ENCODE measurements at places on chromosomes 2 and 18.

DNA sequence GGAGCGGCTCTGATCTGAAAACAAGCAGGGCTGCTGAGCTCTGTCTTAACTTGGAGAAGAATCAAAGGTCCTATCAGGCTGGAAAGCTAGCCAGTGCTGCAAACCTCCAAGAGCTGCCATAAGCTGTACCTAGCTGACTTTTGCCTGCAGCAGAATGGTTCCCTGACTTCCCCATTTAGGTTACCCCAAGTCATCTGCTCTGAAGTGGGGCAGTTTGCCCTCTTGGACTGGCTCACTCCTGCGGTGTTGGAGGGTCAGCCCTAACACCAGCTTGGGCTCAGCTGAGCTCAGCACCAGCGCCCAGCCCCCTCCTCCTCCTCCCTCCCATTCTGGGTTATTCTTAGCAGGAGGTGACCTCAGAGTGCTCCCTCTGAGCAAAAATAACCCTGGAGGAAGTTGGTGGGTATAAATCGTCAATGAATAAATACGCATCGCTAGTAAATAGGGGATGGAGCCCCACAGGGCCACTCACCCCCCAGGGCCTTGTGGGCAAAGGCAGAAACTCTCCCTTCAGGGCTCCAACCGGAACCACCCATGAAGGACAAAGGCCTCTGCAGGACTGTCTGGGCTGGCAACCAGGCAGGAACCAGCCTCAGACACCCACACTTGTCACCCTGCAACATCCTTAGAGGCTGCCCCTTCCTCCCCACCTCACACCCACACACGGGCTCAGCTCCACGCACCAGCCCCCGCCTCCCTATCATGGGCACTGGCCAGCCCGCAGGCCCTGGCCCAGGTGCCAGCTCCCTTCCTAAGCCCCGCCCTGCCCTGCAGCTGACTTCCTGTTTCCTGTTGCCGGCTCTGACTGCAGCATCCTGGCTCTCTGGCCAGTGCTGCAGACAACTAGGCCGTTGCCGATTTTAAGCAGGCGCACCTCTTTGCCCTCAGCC is 46.9 kb downstream of the DNMT3A start:
- peak; percentile 87 for DNase-seq

GRCh38 chr2:200065477-200065876 is 110.1 kb downstream of the MAIP1 start:
- DNase-seq, result no peak

DNA sequence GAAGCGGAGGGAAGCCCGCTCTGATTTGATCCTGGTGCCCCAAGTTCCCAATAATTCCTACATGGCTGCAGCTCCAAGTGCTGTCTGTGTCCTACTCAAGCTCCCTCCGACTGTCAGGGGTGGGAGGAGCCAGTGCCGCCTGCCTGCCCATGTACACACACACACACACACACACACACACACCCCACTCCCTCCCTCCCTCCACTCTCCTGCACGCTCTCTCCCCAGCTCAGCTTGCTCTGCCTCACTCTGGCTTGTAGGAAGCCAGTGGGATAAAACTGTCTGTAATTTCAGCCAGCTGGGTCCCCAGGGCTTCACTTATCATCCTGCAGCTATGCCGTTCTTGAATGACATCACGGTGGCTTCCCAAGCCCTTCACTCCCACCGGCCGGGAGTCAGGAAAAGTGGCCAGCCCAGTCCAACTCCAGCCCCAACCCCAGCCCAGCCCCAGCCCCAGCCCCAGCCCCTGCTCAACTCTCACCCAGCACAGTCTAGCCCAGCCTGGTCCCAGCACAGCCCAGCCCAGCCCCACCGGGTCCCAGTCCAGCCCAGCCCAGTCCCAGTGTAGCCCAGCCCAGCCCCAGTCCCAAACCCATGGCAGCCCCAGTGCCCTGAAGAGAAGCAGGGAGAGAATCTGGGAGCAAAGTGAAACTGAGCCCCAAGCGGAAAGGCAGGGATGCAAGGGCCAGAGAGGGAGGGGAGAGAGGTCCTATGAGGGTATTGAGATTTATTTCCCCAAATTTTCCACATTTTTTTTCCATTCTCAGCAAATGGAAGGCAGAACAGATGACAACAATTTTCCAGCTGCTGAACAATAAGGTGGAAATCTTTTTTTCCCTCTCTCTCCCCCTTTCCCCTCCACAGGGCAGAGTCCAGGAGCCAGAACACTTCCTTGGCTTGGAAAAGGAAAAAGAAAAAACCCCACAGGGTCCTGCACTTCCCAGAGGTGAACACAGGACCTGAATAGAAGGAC is 144.0 kb downstream of the TNS1 start:
- peak; percentile 28 for DNase-seq

DNA sequence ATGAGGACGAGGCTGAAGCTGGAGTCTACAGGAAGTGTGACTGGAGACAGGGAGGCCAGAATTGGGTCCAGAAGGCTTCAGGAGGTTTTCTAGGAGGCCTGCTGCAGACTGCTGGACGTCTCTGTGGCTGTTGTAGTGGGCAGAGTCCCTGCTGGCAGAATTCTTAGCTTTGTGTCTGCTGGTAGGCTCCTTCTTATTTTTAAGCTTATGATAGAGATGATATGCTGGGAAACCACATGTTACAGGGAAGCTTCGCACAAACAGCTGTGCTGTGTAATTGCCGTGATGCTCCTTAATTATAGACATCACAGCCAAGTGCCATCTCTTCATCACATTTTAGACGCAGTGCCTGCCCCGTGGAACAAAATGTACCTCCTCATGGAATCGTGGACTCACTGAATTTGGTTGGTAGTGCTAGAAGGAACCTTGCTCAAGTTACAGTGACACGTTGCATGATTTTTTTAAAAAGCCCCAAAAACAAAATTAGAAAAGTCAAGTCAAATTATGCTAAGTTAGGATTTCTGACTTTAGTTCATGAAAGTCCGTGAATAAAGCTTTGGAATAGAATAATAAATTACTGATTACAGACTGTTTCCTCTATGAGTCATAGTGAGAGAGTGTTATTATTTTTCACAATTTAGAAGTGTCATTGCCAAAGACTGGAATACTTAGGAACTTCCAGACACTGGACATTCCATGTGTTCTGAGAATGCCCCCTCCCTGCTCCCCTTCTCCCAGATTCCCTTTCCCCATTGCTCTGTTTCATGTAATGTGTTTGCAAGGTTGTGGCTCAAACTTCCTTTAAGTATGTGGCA is 144.1 kb downstream of the FHOD3 start:
- no peak for DNase-seq

DNA sequence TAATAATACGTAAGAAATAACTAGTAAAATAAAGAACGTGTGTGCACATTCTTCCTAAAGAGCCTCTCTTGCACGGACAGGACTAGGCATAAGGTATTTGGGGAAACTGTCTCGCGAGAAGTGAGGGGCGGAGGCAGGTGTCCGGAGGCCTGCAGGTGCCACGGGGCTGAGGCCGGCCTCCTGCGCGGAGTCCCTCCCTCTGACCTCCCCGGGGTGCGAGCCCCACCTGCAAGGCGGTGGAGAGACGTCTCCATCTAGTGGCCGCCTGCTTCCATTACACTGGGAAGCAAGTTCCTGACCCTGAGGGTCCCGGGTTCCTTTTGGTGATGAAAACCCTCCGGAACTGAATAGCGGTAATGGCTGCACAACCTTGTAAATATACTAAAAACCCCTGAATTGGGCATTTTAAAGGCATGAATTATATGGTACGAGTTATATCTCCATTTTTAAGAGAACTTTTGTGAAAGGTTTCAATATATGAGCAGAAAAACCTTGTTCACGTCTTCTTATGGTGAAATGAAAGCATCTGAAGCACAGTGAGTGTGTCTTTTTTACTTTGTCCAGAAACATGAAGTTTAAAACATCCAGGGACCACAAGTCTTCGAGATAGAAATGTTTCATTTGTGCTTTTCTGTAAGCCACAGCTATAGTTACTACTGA is 35.5 kb upstream of the CTDP1 start:
- peak; percentile 32 for DNase-seq

GRCh38 chr2:24816884-24817283 is 23.7 kb downstream of the CENPO start:
- DNase-seq, result no peak

GRCh38 chr2:75453384-75454240 is 107.1 kb downstream of the EVA1A start:
- DNase-seq, result no peak

DNA sequence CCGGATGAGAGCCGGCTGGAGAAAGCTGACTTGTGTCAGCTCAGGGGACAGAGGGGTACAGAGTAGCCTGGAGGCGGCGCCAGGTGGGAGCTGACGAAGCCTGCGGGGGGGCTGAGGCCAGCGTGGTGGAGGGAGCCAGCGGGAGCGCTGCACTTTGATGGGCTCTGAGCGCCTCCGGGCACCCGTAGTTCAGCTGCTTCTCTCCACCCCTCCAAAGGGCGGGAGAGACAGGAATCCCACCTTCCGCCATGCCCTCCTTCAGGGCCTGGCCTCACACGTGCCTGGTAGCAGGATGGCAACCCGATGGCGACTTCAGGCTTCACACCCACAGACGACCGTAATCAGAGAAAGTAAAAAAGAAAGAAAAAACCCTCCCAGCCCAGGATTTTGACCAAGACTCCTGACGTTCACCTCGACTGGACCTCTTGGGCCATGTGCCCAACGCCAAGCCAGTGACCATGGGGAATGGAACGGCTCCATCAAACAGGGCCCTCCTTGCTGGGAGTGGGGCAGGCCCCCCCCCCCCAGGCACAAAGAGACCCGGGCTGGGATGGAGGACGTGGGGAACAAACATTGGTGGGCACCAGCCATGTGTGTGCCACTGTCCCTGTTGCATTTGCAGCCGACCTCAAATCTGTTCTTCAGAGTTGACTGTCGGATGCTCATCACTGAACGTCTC is 60.7 kb upstream of the ASAP2 start:
- DNase-seq, result no peak

DNA sequence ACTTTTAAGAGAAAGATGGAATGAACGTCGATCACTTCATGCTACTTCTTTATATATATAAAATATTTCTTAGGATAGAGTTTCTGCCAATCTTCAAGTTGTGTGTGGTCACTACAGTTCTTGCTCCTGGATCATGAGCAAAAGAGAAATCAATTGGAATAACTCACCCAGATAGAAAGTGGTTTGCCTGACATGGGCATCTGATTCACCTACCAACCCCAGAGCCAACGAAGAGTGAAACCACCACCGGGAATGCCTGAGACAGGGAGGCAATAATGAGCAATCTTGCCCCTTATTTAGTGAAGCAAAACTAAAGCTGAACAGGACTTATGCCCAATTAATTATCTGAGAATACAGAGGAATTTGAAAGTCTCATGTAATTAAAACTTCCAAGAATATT is 250.2 kb upstream of the REG3G start:
- no peak for DNase-seq

- no peak for DNase-seq
These were observed 152.6 kb upstream of the CYP26B1 start for GRCh38 chr2:72300147-72300684.

DNA sequence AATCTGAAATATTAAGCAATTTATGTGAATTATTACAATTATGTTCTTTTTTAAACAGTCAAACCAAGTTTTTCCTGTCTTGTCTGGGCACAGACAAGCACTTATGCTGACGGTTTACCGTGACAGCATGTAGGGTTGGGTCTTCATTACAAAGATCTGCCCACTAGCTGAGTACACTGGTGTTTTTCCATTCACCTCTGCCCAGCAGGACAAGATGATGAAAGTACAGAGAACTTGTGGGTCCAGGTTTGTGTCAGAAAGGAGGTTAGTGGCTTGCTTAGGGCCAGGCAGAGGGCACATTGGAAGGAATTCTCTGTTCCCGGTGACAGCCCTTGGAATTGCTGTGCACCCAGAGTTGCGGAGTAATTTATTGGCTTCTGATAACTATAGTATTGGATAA is 14.0 kb downstream of the NABP1 start:
- DNase-seq, result no peak

DNA sequence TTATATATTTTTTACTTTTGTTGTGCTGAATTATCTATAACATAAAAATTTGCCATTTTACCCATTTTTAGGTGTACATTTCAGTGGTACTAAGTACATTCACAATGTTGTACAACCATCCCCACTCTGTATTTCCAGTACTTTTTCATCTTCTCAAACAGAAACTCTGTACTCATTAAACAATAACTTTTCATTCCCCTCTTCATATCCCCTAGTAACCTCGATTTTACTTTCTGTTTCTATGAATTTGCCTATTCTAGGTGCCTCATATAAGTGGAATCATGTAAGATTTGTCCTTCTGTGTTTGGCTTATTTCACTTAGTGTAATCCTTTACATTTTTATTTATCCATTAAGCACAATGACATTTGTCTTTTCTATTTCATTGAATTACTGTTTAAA is 51.3 kb downstream of the GTF2A1L start:
- DNase-seq, result no peak

DNA sequence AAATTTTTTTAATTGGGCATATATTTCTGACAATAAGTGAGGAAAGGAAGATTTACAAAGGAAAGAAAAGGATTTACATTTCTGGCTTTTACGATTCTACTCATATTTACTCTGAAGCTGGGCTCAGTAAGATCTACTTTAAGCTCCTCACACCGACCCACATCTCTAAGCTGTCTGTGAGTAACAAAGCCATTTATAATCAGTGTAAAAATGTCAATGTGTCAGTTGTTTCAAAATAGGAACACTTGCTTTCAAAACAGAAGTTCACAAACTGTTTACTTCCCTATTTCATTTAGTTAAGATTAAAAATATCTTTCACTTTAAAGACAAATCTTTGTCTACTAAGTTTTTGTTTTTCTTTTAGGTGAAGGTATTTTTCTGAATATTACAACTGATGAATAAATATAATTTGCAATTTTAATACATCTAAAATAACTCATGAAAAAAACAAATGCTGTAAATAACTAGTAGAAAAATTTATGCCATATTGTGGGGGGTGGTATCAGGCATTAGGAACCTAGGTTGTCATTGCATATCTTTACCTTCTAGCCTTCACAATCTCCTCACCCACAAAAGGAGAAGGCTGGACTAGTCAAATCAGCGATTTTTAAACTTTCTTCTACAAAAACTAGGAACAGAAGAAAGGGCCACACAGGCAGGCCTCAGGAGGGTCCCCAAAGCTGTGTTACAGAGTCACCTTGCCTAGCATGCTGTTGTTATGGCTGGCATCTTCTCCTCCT is 64.5 kb downstream of the TMEM131 start:
- no peak for DNase-seq

GRCh38 chr2:20111311-20112131 is 60.1 kb upstream of the LAPTM4A start:
- DNase-seq, result no peak
